ENCODE measurements at places on chromosomes 7 and 10. TPM values are rescaled to one million over a fixed set of nuclear protein-coding genes. Genes with fewer than 3 reads are reported as not detected.

Gene NHLRC2
- 117 TPM for total RNA-seq

Gene STEAP2
- total RNA-seq = 24.7 TPM

Gene TYW1
- total RNA-seq = 20.7 TPM

Gene SCART1
- total RNA-seq = 1.9 TPM

Gene TMEM213
- not detected for total RNA-seq

Gene GNAT3
- total RNA-seq = not detected

Gene SEMA3A
- total RNA-seq = 5.0 TPM

DNA sequence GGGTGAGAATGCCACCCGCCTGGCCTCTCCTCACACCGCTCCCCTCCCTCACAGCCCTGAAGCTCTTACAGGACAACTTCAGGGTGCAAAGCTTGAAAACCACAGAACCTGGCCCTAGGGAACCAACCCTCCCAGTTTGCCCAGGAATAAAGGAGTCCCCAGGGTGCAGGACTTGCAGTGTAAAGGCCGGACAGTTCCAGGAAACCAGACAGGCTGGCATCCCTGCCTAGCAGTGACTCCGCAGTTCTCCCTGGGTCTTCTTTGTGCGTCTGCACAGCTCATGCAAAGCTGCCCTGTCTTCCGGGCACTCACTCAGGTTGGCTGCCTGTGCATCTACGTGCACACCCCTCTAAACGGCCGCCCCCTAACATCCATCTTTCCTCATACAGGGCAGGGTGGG lies 36.1 kb downstream of the HSPA12A start:
- no peak for DNase-seq

DNA sequence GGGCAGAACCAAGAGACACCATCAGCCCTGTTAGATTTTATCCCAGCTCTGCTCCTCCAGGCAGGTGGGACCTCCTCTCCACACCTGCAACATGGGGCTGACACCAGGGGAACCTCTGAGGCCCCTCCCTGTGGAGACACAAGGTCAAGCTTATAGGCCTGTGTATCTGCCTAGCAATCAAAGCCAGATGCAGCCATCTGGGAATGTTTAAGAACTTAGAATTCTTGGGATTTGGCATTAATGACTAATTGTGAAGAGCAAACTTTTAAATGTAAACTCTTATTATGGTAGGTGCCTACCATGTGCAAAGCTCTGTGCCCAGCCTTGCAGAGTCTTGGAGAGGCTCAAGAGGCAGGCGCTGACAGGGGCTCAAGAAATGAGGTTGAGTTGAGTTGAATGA lies 52.1 kb downstream of the TBATA start:
- no peak for DNase-seq

DNA sequence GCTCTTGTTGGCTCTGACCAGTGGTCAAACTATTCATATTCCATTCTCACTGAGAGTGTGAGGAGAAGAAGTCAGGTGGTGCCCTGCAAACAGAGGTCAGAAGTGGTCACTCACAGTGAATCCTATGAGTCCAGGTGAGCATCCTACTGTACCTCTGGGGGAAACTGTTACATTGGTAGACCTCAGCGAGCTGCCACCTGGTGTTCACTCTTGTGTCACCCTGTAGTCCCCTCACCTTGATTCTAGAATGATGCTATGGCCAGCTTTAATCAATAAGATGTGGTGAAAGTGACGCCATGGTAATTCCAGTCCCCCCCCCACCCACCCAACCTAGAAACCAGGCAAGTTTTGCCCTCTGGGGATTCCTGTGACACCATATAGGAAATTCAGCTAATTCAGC lies 1.2 kb upstream of the AMPH start:
- DNase-seq = no peak

- no peak for DNase-seq
Observed at GRCh38 chr7:94580601-94581000, 71.0 kb downstream of the CASD1 start.

GRCh38 chr7:106369816-106370215 lies 85.0 kb upstream of the NAMPT start:
- no peak for DNase-seq

DNA sequence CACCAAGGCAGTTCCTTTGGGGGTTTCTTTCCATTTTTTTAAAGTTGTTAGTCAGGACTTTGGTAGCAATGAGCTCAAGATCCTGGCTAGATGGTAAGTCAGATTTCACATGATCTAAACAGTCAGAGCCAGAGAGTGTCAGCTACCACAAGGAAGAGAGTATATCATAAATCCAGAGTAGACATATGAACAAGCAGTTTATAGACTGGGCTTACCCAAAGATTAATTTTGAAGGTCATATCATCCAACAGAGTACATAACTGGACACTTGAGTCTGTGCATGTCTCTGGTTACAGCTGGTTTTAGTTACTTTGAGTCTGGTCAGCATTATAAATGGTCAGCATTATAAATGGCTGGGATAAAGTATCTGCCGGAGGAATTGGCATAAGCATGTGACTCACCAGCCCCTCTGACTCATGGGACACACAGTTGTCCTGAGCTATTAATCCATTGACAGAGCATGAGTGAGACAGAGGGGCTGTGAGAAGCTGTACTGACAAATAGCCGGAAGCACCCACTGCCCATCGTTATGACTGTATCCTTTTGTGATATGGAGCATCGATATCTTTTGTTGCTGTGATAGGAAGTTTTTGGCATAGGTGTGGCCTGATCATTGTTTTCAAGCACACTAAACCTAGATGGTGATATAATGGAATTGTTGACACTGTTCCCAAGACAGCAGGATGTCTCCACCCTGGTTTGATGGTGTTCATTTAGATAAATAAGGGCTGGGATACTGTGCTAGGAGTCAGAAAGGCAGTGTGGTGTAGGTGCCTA lies 19.3 kb downstream of the PPP1R3C start:
- no peak for DNase-seq

GRCh38 chr10:133208466-133208865 lies 21.6 kb upstream of the UTF1 start:
- no peak for DNase-seq

DNA sequence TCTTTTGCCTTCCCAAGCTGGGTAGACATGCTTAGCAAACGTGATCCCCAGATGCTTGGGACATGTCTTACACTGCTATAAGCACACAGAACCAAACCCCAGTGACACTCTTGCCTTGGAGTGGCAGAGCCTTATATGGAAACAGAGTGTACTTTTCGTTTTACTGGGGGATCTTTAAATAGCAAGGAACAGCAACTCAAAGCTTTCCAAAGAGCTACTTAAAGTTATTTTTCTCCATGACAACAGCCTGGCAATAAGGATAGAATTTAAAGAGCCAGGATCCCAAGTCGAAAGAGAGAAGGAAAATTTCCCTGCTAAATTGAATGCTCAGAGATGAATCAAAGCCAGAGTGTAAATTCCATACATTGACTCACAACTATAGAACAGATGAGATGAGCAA lies 67.8 kb downstream of the ZNF365 start:
- DNase-seq = no peak

GRCh38 chr10:104218751-104219150 lies 13.4 kb downstream of the CFAP43 start:
- DNase-seq = no peak

DNA sequence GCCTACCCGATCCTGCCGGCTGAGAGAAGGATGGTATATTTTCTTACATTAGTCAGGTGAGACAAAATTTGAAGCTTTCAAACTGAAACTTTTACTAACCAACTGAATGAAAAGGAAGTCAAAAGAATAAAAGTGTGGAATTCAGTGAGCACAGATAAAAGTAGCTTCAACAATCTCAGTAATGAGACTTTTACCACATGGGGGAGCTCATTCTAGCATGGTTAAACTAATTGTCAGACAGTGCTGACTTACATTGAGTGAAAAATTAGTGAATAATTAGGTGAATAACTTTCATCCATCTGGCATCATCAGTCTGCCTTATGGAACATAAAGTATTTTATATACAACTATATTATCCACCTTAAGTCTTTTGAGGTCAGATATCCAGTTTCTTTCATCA lies 8.4 kb downstream of the FAM237B start:
- DNase-seq = no peak

GRCh38 chr10:30830315-30831230 lies 201.0 kb upstream of the LYZL2 start:
- DNase-seq = no peak

- no peak for DNase-seq
Observed at GRCh38 chr7:143974459-143974858, 19.8 kb downstream of the OR2F1 start.

- no peak for DNase-seq
Observed at GRCh38 chr10:108384378-108384777, 1219.9 kb upstream of the SORCS1 start.

- no peak for DNase-seq
Observed at GRCh38 chr10:98195120-98195519, 60.7 kb downstream of the R3HCC1L start.

DNA sequence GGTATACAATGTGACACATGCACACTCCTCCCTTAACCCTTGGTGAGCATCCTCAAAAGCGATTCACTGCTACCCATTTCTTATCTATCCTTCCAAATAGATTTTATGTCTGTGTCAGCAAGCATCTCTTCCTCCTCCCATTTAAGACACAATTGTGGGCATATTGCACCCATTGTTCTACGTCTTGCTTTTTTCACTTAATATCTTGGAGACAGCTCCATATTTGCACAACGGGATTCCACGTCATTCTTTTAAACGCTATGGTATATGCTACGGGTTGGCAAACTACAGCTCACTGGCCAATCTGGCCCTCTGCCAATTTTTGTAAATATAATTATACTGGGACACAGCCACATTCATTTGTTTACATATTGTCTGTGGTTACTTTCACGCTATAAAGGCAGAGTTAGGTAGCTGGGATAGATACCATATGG lies 88.6 kb downstream of the RNF216 start:
- no peak for DNase-seq

DNA sequence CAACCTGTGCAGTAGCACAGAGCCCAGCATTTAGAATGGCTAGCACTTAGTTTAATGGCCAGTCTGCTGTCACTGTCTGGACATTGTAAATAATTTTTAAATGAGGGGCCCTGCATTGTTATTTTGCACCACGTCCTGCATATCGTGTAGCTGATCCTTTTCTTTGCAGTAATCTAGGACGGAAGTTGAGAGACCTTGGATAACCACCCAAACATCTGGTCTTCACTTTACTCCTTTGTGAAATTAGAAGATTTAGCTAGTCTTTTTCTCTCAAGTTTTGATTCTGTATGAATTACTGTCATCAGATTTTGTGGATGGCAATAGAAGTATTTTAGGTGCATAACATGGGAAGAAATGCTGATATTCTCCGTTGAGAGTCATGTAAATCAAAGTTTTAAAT lies 1.9 kb downstream of the MIOS start:
- DNase-seq = no peak

GRCh38 chr10:91694170-91694794 lies 61.4 kb upstream of the PPP1R3C start:
- DNase-seq = no peak

DNA sequence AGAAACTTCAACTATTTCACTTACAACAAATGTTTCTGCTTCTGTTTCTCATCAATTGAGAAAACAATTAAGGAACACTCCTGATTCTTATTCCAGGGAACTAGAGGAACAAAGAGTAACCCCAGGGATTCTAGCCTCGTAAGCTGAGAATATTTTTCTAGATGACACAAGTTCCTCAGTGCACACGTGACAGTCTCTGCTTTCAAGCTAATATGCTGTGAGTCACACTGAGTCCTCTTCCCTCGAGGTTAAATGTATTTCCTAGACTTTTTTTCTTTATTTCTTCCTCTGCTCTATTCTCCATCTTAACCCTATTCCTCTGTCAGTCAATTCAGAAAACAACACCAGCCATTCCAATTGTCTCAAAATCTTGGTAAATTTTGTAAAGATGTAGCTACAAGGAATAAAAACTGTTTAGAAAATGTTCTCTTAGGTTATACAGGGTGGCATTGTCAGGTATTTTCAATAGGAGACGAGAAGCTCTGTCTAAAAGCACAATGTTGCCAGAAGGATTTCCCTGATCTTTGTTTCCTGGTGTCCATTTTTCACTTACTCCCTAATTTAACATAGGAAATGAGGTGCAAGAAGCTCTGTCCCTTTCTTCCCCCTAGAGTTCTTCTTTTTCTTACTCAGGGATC lies 5.8 kb upstream of the C1GALT1 start:
- DNase-seq = no peak

GRCh38 chr10:102579328-102579727 lies 65.0 kb upstream of the TRIM8 start:
- no peak for DNase-seq

DNA sequence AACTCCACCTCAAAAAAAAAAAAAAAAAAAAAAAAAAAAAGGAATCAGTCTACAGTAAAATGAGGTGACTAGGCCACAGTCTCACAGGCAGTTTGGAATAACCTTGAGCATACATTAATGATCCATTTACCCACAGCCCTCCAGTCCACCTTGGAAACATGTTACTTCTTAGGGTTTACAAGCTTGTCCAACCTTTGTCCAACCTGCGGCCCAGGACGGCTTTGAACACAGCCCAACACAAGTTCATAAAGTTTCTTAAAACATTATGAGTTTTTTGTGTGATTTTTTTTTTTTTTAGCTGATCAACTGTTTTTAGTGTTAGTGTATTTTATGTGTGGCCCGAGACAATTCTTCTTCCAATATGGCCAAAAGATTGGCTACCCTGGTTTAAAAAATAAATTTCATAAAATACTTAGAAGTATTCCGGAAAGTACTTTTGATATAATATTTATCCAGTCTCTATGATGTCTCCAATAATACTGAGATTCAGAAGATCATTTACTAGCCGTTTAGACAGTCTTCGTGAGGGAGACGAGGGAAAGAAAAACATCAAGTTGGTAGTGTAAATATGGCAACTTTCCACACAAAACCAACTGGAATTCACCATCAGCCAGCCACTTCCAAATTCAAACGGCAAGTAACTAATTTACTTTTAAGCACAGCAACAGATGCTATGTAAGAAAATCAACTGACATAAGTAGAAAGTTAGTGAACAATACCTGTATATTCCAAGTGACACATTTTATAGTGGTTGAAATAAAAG lies 9.9 kb downstream of the BAZ1B start:
- DNase-seq = no peak

DNA sequence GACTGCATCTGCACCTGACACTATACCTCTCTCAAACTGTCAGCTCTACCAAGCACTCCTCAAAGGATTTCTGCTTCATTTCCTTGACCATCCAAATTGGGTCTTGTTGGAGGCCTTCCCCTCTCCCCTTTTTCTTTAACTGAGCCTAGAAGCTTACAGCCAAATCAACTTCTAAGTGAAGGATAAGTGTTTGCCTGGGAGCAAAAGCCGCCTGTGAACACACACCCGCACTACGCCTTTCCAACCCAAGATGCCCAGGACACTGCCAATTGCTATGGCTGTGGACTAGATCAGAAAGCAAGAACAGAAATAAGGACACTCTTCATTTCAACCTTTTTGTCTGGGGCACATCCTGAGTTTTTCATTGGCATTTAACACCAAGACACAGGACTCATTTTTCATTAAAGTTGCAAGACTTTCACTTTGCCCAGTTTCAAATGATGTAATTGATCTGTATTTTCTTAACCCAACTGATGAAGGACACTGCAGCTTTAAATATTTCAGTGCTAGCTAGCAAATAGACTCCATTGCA lies 52.8 kb downstream of the CPEB3 start:
- no peak for DNase-seq

GRCh38 chr7:20131776-20132175 lies 85.4 kb downstream of the MACC1 start:
- DNase-seq = no peak
